ENCODE measurements at places on chromosomes 13 and 19. TPM values are rescaled to one million over a fixed set of nuclear protein-coding genes. Genes with fewer than 3 reads are reported as not detected.

The JAK3 gene
- polyA plus RNA-seq: 2.7 TPM

GRCh38 chr19:5686647-5687359, 3.3 kb upstream of the RPL36 start:
- peak; percentile 76 for DNase-seq

DNA sequence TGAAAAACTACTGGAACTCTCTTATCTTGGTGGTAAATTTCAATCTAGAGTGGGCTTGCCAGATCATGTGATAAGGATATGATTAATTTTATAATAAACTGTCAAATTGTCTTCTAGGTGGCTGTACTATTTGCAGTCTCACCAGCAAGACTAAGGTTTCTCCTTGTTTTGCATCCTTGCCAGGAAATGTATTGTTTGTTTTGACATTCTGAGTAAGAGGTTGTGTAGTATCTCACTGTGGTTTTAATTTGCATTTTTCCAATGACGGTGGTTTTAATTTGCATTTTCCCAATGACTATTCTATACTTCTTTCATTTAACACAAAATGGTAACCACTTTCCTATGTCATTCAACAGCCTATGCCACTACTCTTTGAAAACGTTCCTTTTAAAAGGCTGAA, 2.0 kb downstream of the CAB39L start:
- no peak for DNase-seq

The ELSPBP1 gene
- polyA plus RNA-seq: not detected

- DNase-seq: no peak
Measured at GRCh38 chr13:25421612-25422011, 49.8 kb downstream of the ATP8A2 start.

GRCh38 chr19:3189702-3190469, 4.2 kb downstream of the NCLN start:
- DNase-seq: no peak

DNA sequence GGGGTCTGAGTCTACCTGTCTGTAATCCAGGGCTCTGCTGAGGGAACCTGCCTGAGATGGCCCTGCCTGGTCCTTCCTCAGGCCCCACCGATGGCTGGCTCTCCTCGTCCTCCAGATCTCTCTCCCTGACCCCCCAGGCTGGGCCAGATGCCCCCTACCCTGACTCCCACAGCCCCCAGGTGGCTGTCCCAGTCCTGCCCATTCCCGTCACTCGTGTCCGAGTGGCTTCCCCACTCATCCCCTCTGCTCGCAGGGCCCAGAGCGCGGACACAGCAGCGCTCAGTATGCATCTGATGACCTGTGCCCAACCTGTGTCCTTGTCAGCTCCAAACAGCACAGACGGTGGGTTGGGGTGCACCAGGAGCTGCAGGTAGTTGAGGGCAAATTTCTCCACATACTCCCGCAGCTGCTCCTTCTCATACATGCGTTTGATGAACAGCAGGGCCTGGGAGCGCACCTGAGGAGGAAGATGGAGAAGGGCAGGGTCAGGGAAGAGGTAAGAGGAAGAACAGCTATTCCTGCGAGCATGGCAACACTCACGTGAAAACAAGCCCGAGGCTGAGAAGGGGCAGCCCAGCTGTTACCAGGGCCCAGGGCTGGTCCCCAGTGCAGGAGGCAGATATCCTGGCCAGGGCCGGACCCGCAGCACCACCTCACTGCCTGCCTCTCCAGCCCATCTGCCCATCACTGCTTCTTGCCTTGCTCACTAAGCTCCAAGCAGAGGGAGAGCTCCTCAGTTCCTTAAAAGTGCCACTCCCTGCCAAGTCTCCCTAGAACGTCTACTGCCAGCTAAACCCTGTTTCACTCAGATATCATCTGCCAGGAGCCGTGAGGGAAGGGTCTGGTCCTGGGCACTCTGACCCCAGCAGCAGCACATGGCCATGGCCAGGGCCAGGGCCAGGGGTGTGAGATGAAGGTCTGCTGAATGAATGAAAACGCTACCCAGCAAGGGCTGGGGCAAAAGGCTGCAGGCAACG, 11.1 kb upstream of the RSPH6A start:
- DNase-seq: no peak

- DNase-seq: no peak
Measured at GRCh38 chr13:102033857-102034331, 368.0 kb downstream of the FGF14 start.

DNA sequence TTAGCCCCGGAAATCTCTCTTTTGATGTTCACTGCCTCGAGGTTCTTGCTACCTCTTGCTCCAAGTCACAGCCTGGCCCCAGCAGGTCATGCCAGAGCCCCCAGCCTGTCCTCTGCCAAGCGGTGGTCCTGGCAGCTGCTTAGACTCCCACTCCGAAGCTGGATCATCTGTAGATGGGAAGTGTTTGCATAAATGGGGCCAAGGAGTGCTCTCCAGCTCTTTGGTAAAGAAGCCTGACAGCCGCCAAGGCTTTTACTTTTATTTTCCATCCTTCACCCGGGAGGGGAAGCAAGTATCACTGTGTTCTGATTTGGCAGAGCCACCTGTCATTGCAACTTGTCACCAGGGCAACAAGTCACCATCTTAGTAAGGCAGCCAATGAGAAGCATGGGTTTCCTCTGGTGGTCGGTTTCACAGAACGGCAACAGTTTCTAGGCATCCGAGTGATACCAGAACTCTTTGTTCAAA, 10.6 kb upstream of the RETN start:
- no peak for DNase-seq

DNA sequence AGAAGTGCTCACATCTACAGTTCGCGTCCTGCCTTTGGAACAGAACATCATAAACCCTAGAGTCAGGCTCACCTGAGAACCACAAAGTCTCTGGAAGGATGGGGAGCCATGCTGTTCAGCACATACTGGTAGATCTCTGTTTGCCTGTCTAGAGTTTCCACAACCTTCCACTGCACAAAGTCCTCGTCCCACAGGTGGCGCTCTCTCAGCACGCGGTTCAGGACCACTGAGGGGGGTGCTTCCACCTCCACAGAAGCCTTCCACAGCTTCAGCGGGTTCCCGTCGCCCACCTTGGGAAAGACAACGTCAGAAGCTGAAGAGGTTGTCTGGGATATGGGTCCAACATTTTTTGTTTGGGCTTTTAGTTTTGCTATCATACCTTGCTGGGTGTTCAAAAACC, 93.6 kb downstream of the KL start:
- DNase-seq: no peak

The CEACAM3 gene
- polyA plus RNA-seq: not detected
